ENCODE measurements at places on chromosomes 7 and 10.

DNA sequence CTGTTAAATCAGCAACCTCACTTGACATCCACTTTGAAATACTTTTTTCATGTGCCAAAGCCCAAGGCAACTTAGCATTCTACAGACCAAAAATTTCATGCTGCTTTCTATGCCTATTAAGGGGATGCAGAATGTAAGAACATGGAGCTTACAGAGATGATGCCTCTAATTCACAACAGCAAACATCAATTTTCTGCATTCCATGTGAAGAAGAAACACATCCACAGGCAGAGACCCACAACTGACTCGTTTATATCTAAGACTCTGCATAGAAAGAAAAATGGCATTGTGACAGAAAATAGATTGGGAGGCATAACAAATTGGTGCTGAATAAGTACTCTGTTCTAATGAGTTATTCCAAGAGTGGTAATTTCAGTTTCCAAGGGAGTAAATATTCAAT lies 107.6 kb downstream of the SGMS1 start:
- no peak for DNase-seq

DNA sequence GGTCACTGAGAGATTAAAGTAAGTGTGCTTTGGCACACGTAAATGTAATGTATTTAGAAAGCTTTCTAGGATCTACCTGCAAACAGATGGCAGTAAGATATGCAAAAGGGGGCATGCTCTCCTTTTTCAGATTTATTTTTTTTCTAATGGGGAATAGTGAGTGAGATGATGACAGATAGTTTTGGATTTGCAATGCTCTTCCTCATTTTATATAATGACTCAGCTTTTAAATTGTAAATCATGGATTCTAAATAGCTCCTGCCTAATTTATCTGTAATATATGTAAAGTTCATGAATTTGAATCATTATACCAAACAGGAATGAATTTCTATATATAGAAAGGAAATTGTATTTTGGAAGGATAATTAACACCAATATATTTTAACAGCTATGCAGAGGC lies 961.6 kb upstream of the LRRTM3 start:
- DNase-seq: no peak

- DNase-seq: no peak
These were observed 10.3 kb upstream of the OCM start for GRCh38 chr7:5870311-5870710.

DNA sequence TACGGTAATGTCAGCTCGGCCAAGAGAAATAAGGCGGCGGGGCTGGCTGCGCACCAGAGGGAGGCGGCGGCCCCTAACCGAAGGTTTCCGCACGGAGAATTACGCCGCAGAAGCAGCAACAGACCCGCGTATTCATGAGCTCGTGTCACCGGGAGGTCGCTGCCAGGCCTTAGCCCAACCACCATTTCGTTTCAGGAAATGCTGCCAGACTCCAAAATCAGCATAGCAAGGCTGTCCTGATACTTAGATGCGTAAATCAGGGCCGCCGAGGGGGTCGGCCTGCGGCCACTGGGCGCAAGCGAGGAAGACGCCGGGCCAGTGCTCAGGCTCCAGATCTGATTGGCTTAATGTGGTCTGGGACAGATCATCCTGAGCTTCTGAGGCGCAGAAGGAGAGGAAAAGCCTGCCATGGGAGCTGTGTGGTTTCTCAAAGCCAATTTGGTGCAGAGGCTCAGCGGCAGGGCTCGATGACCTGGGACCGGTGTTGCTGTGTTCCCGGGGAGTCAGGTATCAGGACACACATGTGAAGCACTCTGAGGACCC lies 247.9 kb downstream of the BAMBI start:
- no peak for DNase-seq

- no peak for DNase-seq
These were observed 326.0 kb downstream of the DGKB start for GRCh38 chr7:14576578-14576977.

DNA sequence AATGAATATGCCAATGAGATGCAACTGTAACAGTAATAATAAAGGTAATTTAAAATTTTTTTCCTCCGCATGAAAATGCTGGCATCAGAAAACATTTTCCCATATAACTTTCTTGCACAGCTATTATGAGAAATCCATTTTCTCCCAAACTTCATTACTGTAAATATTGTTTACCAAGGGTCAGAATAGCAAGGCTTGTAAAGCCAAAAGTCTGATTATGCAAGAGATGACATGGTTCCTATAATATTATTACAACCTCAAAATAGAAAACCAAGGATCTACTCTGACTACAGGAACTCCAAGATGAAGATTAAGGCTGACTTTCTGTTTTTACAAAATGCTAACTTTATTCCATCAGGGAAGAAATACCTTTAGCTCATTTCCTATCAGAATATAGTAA lies 162.7 kb upstream of the CDK1 start:
- no peak for DNase-seq

DNA sequence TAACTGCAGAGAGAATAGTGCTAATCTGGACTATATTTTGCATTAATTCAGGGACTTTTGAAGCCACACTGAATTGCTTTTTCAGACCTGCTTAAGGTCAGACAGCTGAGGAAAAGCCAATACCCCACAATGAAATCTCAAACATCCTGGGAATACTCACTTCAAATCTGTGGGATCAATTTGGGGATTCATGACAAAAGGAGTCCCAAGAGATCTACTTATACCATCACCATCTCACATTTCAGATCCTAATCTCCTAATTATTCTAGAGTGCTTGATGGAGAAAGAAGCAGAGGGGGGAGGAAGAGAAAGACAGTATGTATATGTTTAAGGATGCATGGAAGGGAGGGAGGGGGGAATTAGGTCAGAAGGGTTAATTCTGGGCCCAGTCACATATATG lies 202.2 kb downstream of the CACNA2D1 start:
- DNase-seq: no peak

DNA sequence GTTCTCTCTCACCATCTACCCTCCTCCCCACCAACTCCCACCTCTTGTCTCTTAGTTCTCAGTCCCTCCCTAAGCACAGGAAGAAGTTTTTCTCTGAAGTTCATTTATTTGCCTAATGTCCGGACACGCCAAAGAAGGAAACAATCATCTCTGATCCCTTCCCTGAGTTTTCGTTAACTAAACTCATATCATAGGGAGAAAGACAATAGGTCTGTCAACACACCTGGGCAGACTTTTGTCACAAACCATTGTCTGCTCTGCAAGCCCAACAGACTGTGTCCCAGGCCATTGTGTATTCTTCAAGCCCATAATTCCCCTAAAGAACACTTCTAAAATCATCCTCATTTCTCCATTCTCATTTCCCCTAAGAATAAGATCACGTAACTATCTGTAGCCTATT lies 691.0 kb upstream of the MBL2 start:
- no peak for DNase-seq

GRCh38 chr10:129505500-129506075 lies 38.5 kb downstream of the MGMT start:
- DNase-seq: no peak

All from left forelimb (tissue), 1 donor.